ENCODE measurements at places on chromosomes 1 and 21.

GRCh38 chr21:31865429-31865970, 7.3 kb upstream of the HUNK start:
- no peak for DNase-seq

DNA sequence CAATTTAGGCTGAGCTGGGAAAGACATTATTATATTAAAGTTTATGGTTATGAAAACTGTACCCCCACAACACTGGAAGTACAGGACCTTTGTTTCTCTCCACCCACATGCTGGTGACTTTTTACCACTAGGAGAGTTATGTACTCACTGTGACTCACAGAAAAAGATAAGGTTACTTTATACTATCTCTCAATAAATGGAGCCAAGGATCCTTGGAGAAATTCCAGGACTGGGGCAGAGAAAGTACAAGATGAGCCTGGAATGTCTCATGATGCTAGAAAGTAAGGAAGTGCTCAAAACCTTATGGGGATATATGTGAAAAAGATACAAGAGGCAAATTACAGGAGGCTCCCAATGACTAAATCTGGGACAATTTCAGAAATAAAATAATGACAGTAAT, 63.9 kb upstream of the C1orf105 start:
- no peak for DNase-seq

GRCh38 chr1:12757836-12758235, 11.8 kb downstream of the CFAP107 start:
- no peak for DNase-seq

DNA sequence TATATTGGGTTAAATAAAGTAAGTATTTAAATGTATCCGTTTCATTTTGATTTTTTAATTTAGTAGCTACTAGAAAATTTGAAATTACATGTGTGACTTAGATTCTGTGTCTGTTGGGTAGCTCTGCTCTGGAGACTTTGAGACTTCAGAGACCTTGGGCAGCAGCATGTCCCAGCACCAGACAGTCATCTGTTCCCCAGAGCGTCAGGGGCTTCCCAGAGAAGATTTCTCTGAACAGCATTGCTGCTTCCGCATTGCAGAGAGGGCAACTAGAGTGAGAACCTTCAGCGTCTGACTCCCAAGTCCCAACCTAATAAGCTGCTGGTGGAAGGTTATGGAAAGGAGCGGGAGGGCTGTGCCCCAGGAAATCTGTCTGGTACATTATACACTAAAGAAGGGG, 6.6 kb downstream of the LINGO4 start:
- DNase-seq: no peak

GRCh38 chr1:164477343-164477742, 81.6 kb upstream of the PBX1 start:
- DNase-seq: no peak

- no peak for DNase-seq
These were observed 51.9 kb downstream of the SYT2 start for GRCh38 chr1:202658251-202658759.

DNA sequence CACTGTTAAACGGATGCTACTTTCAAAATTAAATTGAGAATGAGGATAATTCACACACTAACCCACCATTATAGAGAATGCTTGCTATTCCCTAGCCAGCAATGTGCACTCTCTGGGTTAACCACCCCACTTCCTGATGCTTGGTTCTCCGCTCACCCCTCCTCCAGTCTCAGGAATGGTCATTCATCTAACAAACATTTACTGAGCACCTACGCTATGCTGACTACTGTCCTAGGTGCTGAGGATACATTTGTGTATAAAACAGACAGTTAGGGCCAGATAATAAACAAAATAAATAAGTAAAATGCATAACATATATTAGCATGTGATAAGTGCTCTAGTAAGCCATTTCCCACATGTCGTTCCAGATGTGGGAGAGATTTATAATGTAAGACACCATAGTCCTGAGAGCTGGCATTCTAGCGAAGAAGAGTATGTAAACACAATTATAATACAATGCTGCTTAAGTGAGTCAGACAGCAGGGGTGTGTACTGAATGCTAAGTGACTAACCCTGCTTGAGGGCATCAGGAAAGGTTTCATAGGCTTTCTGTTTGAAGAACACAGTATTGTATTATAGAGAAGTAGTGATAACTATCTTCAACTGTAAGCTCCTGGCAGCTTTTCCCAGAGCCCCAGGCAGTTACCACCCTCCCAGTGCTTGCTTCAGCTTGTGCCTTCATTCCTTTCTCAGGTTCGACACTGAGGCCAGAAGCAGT, 126.7 kb upstream of the CACHD1 start:
- no peak for DNase-seq

- DNase-seq: no peak
These were observed 52.2 kb downstream of the FGGY start for GRCh38 chr1:59349101-59349500.

DNA sequence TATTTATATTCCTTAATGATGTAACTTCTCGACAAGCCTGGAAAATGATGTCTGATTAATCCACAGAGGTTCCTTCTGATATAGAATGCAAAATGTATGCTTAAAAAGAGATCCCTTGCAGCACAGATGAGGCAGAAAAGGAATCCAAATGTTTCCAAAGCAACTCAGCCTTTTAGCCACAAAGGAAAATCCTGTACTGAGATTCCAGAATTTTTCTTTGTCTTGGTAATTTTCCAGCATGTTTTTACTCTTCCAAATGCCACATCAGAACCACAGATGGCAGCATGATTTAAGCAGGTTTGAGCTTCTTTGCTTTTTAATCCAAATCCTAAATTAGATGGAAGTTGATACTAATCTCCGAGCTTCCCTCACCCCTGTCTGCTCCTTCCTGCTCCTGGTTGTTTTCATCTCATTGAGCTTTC, 176.4 kb upstream of the PALMD start:
- DNase-seq: no peak

DNA sequence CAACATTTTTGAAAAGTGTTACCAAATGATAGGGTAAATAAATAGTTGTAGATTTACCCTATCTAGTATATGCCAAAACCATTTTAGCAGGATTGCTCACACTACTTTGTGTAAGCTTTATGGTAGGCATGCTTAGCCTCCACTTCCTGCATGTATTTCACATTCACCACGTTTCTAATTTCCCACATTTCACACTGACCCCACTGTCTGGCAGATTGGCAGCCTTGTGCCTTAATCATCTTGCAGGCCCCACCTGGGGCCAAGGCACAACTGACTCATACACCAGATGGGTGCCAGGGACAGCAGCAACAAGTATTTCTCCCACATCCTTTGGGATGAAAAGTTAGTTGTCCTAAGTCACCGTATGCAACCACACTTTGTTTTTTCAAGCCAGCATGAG, 21.2 kb upstream of the CENPF start:
- no peak for DNase-seq

DNA sequence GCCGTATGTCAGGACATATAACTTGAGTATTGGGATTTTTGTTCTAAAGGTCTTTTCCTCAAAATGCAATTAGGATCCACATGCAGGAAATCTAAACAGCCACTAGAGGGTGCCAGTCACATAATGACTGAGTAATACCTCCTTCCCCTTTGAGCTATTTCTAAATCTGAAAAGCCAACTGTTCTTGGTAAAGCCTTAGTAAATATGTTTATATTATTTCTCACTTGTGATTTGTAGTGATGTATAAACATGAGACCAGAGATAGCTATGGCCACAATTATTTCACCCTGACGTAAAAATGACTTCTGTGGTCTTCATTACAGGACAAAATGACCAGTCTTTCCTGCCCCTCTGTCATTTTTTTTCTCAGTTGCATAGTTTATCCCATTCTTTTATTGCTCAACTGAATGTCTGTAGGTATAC, 41.0 kb upstream of the DR1 start:
- DNase-seq: peak; percentile 33

DNA sequence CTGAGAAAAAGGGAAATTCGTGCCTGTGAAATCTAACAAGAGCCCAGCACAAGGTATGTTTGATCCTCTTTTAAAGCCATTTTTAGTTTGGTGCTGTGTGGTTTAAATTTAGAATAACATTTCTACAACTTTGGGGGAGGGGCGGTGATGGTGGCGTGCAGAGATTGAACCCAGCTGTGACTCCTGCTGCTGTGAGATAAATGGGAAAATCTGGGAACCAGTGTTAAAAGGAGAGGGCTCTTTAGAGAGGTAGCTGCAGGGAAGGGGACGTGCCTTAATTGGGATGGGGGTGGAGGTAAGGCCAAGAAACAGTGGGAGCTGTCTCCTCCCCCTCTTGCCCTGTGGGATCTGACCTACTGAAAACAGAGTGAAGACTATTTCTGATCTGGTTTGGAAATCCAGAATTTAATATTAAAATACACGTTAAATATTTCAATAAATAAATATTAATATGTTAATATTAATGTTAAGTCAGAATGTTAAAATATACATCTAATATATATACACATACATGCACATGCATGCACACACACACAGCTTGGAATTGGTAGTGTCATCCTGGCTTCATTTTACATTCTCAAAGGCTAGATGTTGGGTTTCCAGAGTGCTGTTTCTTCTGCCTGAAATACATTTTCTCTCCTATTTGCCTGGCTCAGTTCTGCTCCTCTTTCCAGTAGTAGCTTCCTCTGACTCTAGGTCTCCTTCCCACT, 30.1 kb upstream of the DNAJC6 start:
- DNase-seq: no peak

- no peak for DNase-seq
These were observed 44.9 kb downstream of the SYT6 start for GRCh38 chr1:114108751-114109255.

DNA sequence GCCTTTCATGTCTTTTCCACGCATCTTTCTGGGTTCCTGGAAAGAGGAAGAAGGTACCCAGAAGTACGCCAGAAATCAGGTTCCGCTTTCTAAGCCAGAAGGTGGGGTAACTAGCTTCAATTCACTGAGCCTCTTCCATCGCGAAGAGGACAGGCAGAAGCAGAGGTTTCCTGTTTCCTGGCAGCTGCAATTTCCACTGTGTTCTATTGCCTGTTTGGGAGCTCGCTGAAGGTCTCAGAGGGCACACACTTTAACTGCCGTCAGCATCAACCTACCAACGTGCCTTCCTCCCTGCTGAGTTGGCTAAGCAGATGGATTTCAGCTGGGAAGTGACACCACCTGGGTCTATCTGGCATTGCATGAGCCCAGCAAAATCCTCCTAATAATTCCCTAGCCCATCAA, 10.0 kb downstream of the NCF2 start:
- DNase-seq: peak; percentile 41

GRCh38 chr1:181312946-181313345, 170.4 kb upstream of the CACNA1E start:
- DNase-seq: no peak

- no peak for DNase-seq
These were observed 9.2 kb upstream of the TNFRSF1B start for GRCh38 chr1:12157366-12158231.

DNA sequence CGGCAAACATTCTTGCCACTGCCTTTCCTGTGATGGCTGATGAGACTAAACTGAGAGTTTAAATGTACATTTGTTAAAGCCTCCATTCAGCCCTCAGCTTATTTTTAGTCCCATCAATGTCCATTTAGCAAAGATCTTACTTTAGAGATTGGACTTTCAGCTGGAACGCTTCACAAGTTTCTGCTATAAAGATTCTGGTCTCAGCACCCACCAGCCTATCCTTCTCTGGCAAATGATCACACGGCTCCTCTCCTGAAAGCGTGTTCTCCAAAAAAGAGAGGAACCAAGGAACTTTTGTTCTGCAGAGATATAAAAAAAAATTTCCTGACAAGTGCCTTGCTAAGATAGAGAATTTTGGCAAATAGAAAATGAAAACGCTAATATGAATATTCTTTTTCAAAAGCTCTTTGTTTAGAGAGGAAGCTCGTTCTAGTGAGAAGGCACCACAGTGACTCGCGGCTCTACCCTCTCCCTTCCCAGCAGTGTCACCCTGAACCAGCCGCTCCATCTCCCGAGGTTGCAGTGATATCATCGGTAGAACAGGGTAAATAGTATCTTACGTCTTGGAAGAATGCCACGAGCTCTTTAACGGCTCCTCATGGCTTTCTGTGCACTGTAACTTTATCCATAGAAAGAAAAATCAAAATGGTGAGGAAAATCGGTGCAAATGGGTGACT, 200.2 kb downstream of the APP start:
- DNase-seq: no peak
